Large intestine (tissue), 12 donors: ENCODE measurements at places on chromosomes 3 and 15.

GRCh38 chr15:68603216-68603595, 24.4 kb downstream of the CORO2B start:
- no peak for DNase-seq

DNA sequence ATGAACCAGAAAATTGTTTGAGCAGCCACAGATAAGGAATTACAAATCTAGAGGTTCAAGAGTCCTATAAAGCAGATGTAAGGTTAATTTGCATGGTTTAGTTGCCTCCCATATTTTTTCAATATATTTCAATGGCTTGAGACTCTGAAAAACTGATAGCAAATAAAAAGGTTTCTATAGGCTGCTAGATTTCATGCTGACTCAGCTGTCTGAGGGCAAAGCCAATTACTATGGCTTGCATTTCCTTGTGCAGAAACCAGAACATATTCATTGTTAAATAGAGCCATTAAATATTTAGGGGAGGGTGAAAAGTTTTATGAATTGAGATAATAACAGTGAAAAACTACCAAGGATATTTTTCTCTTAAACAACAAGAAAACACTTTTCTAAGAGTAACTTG, 278.1 kb upstream of the CADM2 start:
- DNase-seq = no peak

DNA sequence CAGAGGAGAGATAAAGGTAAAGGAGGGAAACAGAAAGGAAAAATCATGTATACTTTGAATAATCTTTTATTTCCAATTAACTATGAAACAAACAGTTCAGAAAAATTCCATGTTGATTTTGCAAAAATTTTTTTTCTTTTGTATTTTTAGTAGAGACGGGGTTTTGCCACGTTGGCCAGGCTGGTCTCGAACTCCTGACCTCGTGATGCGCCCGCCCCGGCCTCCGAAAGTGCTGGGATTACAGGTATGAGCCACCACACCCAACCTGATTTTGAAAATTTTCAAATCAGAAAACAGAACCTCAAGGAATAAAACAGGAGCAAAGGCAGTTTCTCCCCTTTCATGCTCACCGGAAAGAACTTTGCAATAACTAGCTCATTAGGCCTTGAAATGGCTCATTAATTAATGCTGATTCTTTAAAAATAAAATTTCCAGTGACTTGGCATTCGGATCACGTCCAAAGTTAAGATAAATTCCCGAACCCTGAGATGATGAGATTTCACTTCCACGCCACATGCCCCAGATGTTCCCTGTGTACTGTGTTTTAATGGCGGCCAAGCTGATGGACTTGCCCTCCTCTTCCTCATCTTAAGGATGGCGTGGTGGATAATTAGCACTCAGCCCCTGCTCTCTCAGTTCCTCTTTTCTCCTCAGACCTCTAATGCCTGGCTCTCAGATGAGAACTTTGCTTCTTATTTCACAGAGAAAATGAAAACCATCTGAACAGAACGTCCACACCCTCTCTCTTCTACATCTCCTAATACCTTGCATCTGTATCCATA, 10.8 kb downstream of the BCL2L10 start:
- no peak for DNase-seq

DNA sequence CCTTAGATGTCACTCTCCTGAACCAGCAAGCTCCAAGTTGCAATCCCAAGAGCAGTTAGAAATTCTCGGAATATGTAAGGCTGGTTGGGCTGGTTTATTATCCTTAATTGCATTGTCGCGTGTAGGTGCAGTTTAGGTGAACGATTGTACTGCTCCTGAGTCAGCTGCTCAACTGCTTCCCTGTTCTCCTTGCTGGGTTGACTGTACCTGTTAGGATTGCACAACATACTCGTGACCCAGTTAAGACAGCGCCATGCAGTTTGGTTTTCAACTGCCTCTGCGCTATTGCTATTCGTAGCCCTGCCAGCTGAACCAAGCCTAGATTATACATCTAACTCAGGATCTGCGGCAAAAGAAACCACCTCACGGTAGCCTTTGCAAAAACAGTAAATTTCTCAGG, 41.0 kb downstream of the BCL2L10 start:
- peak; percentile 95 for DNase-seq

- no peak for DNase-seq
Observed at GRCh38 chr15:37220949-37221670, 120.8 kb upstream of the MEIS2 start.

GRCh38 chr15:71736286-71736947, 73.9 kb upstream of the NR2E3 start:
- DNase-seq = no peak

DNA sequence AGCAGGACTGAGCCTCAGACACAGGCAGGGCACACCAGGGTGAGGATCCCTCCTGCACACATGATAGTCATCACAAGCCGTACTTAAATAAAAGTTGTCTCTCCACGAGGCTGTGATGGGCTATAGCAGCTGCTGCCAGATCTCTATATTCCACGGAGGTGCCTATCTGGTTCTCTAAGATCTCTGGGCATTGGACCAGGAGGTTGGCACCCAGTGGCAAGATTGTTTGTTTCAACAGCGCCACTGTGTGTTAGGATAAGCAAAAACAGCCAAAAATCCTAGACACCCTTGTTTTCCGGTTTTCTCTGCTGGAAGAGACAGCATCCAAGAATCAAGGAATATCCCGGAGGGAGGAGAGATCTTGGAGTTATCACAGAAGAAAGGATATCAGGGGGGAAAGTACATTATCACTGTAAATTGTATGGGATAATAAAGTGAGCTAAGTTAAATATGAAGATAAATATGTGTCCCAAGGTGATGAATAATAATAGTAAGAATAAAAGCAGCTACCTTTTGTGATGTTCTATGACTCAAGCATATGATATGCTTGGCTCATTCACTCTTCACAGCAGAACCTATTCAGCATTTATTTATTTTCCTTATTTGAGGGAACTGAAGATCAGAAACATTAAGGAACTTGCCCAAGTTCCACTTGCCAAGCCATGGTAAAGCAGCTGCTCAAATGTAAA, 90.6 kb upstream of the AKAP13 start:
- DNase-seq = no peak

- no peak for DNase-seq
Observed at GRCh38 chr3:191328383-191328961, 722 bp upstream of the CCDC50 start.

- no peak for DNase-seq
Observed at GRCh38 chr3:13522236-13522635, 26.7 kb upstream of the FBLN2 start.

DNA sequence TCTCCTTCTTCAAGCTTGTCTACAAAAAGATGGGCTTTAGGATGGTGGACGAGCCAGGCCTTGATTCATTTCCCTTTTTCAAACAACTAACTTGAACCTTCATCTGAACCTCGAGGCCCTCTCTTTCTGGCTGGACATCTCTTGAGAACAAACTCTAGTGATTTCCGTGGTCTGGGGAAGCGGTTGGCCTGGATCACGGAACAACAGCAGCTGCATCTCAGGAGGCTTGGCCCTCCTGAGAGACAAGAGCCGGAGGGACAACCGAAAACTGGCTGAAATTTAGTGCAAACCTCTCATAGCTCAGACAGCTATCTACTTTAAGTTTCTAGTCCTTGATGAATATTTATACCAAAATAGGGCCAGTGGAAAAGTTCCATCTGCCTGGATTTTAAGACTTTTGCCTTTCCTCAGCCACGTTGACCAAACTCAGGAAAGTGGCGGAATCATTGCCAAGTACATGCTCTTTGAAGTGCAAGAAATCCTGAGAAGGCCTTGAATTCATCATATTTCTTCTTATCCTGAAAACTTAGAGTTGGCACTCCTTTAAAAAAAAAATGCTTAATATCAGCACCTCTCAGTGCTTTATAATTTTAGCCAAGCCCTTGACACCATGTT, 14.5 kb downstream of the LMCD1 start:
- no peak for DNase-seq

- no peak for DNase-seq
Observed at GRCh38 chr15:99819981-99820718, 86.9 kb upstream of the LYSMD4 start.

DNA sequence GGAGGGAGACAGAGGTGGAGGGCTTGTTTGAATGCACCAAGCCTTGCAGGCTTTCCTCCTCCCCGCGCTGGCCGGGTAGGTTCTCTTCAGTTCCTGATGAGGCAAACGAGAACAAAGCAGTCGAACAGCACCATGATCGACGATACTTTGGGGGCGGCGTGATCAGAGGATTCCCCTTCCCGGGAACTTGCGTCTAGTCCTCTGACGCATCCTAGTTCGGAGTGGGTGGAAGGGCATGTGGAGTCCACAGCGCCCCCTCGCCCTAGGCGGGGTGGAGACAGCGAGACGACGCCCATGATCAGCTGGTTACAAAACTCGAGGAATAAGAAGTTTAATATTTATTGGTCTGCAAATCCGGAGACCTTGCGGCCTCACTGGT, 452 bp upstream of the SV2B start:
- DNase-seq = peak; percentile 41

GRCh38 chr15:70569091-70569713, 194.2 kb downstream of the UACA start:
- peak; percentile 75 for DNase-seq

- no peak for DNase-seq
Observed at GRCh38 chr3:156948402-156949210, 122.5 kb downstream of the LEKR1 start.

DNA sequence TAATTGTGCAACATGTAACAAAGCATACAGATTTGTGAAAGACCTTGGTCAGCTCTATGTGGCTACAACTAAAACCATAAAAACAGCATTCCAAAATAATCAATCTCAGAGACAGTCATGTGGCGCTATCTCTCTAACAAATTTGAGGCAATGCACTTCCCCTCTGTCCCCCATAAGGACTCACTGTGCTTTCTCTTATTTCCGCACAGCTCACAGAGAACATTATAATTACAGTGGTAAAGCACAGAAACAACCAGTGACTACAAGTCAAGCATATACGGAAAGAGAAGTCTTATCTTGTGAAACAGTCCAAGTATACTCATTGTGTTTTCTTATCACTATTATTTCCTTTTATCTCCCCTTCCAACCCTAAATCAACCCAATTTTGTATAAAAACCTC, 64.3 kb downstream of the RYK start:
- no peak for DNase-seq

DNA sequence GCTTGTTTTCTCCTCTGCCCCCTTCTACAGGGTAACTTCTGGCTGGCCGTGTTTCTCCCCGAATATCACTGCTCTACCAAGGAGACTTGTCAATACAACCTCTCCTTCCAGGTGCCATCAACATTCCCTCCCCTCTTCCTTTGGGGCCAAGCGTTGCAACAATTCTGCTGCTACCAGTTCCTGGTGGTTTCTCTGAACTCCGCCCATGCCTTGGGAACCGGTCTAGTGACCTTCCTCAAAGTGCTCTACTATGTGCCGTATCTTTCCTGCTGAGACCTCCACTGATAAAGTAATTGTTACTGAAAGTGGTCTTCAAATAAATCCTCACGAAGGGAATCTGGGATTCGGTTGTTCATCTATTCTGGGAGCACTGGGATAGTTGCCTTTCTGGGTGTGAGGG, 26.2 kb downstream of the PCSK6 start:
- peak; percentile 68 for DNase-seq

DNA sequence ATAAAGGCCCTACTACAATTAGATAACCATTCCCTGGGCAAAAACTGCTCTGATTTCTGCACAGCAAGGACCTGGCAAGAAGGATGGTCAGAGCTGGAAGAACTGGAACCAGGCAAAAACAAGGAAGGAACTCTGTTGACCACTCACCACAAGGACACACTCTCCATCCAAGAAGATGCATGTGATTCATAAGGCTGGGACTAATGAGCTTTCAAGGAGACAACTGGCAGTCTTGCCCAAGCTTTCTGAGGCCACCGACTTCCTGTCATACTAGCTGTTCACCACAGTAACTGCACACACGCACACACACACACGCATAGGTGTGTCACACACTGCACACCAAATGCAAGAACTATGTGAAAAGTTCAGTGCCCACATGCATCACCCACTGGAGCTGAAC, 256.6 kb downstream of the OCA2 start:
- DNase-seq = no peak

GRCh38 chr3:143002083-143002712, 828 bp downstream of the U2SURP start:
- peak; percentile 69 for DNase-seq

DNA sequence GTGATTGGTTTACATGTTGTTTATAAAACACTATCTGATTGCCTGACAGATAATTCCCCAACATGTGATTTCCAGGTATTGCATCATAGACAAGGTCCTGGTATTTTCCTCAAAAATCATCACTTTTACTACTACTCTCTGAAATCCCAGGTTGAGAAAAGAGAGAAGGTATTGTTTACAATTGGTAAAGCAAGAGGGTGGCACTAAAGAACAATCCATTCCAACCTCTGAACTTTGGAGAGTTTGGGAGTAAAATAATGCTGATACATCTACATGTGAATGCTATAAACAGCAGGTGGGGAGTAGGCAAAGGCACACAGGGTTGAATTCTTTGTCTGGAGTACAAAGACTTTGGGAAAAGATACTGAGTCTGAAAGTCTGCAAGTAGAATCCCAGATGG, 134.2 kb downstream of the WDR72 start:
- no peak for DNase-seq

DNA sequence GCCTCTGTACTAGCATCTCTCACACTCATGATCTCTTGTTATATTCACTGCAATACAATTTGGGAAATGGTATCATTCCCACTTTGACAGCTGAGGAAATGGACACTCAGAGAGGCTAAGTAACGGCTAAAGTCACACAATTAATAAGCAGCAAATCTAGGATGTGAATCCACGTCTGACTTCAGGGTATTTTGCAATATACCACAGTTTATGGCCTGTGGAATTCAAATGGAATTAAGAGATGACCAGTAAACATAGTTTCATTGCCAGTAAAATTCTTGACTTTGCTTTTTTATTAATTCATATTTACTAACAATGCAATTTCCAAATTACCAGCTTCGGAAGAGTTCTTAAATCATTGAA, 61.1 kb downstream of the CCNL1 start:
- no peak for DNase-seq

DNA sequence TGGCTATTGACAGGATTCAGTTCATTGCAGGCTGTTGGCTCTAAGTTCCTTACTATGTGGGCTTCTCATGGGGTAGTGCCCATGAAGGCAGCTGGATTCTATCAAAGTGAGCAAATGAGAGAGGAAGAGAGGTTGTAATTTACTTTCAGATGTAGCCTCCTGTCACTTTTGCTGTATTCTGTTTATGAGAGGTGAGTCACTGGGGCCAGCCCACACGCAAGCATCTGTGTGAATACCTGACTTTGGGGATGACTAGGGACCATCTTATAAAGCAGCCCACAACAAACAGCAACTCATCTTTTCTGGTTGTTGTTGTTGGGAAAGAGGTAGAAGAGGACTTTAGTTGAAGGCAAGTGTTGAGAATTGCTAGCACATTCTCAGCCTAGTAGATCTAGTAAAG, 506.3 kb upstream of the GRM7 start:
- no peak for DNase-seq

- no peak for DNase-seq
Observed at GRCh38 chr3:138938056-138938876, 8.7 kb downstream of the FOXL2 start.

DNA sequence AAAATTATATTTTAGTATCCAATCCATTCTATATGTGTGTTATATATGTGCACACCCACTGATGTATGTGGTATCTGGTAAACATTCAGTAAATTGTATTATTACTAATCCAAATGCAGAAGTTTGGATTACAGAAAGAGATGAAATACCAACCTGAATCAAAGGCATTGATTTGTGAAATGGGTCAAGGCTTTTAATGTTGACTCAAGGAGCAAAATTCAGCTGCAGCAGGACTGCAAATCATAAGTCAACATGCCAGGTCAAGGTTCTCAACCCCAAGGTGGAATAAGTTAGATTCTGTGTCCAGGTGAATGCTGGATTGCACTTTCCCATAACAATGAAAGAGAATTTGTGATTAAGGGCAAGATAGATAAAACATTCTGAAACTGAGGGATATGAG, 190.7 kb downstream of the GAP43 start:
- no peak for DNase-seq

- DNase-seq = no peak
Observed at GRCh38 chr3:155895379-155895900, 25.0 kb downstream of the GMPS start.
